NCI-H1694 treated with DMSO at 0.1 percent for 48 hours (cell line): ENCODE measurements at places on chromosomes 3 and 15.

GRCh38 chr15:63296195-63296594 lies 18.8 kb downstream of the APH1B start:
- no peak for DNase-seq

DNA sequence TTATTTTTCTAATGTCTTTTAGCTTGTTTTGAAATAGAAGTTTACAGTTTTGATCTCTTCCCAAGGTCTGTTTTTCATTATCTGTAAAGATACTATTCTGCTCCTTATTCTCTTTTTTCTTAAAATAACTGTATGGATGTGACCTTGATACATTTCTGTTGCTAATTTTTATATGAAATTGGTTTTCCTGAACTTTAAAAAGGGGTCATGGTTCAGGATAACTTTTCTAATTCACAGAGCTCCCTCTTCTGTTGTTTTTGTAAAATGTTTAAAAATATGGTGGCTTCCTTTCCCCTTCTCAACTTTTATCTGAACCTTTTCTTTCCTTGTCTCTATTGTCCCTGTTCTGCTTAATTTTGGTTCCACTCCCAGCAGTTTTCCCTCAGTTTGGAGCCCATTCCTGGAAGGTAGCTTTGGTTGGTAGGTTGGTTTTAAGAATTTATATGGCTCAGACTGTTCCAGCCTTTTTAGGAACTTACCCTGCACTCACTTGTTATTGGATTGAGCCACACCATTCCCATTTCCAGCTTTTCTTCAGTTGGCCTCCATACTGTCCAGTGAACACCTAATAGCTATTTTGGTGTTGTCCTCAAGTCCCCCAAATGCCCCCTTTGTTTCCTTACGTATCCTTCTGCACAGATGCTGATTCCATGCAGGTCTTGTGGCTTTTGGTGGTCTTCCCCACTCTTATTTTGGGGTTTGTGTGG lies 70.3 kb downstream of the SLMAP start:
- no peak for DNase-seq

DNA sequence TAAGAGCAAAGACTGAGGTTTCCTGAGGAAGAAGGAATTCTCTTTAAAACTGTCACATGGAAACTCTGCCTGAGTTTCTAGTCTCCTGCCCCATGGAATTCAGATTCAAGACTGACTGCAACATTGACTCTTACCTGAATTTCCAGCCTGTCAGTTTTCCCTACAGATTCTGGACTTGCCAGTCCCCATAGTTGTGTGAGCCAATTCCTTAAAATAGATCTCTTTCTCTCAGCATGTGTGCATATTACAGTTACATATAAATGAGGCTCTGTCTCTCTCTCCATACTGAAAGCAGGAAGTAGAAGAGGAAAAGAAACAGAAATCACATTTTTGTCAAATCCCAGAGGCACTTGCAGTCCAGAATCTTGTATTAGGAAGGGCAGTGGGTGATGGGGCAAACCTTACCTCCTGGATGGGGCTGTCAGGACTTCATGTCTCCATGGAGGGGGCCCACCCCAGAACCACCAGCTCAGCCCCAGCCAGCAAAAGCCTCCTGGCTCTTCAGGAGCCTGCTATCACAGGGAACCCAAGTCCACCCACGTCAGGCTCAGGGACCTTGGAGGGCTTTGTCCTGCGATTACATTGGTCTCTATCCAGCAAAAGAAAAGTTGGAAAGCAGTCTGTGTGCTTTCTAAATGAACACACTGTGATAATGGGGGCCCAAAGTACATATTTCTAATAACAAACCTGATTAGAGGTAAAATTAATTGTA lies 18.8 kb upstream of the GOLGA8J start:
- no peak for DNase-seq

DNA sequence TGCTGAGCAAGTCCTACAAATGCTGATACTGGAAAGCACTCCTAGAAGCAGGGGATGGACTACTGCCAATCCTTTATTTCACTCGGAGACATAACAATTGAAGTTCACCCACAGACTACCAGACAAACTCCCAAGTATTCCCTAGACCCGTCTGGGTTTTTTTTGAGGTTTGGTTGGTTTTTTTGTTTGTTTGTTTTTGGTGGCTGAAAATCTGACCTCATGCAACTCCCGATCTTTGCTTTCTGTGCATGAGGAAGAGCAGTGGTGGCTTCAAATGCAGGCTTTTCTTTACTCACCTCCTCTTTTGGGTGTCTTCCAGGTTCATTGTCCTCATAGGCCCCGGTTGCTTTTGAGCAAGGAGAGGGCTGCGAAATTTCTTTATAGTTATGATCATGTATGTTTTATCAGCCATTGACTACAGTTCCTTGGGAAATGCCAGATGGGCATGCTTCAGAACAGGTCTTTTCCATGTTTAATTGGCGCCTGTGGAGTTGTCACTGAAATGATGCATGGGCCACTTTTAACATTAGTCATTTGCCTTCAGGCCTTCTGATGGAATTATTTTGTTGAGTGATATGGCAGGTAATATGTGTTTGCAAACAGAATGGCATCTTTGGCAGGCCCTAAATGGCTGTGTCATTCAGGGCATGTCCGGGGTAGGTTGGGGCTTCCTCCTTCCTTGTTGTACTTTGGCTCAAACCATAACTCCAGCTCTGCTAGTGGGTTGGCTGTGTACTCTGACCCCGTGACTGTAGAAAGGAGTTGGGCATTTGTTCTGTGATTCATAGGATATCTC lies 81.3 kb upstream of the ZBED2 start:
- no peak for DNase-seq

DNA sequence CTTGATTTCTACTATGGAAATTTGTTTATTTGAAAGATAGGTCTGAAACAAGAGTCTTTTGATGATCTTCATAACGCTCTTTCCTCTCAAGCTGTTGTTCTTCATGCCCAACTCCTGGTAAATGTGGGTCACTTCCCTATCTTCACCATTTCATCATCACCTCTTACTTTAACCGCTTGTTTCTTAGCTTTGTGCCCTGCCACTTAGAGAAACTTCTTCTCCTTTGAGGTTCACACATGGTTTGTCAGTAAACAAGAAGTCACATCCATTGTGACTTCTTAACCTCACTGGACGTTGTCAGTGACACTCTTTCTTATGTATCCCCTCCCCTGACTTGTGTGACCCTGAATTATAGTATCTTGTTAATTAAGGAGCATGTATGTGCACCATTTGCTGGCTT lies 16.9 kb upstream of the P2RY13 start:
- no peak for DNase-seq

DNA sequence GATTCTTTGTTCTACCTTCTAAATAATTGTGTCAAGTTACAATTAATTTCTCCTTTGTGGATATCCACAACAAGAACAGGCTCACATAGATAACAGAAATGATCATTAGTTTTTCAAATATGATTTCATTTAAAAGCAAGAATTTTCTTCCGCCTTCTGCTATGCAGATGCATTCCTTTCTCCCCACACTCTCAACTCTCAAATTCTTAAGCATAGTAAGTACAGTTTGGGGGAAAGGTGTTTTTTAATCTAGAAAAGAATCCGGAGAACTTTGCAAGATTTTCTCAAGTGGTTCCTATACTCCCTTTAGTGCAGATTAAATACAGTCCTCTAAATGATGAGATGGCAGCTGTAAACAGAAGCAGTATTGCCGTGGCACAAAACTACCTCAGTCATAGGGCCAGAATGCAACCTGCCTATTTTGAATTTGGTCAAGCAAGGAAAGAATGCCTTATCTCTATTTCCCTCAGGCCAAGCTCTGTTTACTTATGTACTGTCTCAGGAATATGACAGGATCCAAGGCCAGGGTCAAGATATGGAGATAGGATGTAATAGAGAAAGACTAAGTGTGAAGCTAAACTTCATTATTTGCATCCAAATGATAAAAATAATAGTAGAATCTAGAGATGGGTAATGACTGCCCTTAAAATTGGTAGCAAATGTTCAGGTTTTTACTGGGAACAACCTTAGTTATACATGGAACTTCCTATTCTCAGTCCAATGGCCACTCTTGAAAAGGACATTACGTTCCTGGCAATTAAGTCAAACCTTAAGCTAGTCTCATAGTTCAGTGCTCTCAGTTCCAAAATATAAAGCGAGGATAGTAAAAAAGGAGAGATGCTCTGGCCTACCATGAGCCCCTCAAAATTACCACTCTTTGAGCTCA lies 77.3 kb upstream of the PHLDB2 start:
- DNase-seq, result no peak

- no peak for DNase-seq
Observed at GRCh38 chr3:43773273-43774094, 82.7 kb downstream of the ABHD5 start.

DNA sequence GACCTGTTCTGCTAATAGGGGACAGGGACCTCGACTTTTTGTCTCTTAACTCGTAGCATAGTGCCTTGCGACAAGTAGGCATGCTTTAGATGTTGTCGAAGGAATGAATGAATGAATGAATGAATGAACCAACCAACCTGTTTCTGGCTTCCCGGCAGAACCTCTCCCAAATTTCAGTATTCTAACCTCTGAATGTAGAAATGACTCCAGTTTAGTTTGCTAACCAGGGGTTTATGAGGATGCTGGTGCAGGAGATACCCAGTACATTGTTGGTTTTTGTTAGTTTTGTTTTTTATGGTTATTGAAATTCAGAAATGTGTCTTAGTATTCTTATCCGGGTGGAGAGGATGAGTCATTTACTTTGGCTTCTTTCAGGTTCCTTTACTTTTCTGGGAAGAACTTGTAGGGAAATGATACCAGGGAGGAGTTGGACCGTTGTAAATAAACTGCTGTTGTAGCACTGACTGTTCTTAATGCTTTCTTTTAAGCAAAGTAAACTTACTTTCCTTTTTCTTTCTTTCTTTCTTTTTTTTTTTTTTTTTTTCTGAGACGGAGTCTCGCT lies 29.6 kb upstream of the EHHADH start:
- no peak for DNase-seq

- no peak for DNase-seq
Observed at GRCh38 chr3:94311651-94312050, 248.8 kb downstream of the NSUN3 start.

- DNase-seq, result no peak
Observed at GRCh38 chr15:85910834-85911233, 116.1 kb upstream of the KLHL25 start.

- peak; percentile 4 for DNase-seq
Observed at GRCh38 chr3:13414040-13414729, 5.9 kb downstream of the NUP210 start.
